ENCODE measurements at places on chromosomes 1 and 21. TPM values are rescaled to one million over a fixed set of nuclear protein-coding genes. Genes with fewer than 3 reads are reported as not detected.

- DNase-seq: no peak
Measured at GRCh38 chr1:32798191-32798590, 19.0 kb downstream of the YARS1 start.

GRCh38 chr1:117653732-117654492, 48.1 kb downstream of the TENT5C start:
- DNase-seq: peak; percentile 59

VASH2 gene
- 3.0 TPM for total RNA-seq

CLCA2 gene
- 1.9 TPM for total RNA-seq

DNA sequence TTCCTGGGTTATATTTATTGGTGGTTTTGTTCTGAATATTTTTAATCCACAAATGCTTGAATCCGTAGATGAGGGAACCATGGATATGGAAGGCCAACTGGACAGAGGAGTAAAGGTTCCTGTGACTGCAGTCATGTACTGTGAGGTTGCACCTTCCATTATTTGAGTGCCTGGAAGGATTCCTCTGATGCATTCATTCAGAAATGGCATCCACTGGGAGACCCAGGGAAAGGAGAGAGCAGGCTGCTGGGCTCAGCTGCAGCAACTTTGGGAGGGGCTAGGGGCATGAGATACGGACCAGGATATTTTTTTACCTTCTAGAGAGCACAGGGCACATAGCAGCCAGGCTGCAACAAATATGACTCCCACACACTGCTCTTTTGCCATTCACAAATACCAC, 19.5 kb downstream of the AK2 start:
- no peak for DNase-seq

DNA sequence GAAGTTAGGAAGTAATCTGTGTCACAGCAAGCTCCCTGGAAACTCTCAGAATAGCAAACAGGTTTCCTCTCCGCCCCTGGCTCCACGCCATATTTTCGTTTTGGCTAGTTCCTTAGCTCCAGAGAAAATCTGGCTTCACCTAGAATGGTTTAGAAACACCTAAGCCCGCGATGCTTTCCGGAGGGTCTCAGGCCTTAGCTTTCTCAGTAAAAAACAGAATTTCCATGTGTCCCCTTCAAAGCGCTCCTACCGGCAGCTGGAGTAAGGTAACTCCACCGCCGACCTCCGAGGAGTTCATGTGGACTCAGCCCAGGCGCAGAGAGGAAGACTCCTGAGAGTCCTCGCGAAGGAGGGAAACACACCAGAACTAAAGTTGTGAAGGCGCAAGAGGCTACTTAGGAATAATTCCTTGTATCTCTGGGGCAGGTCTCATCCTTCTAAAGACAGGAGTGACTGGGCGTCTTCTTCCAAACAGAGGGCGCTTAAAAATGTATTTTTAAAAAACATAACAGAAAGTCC, 406 bp downstream of the KIAA0040 start:
- no peak for DNase-seq

DNA sequence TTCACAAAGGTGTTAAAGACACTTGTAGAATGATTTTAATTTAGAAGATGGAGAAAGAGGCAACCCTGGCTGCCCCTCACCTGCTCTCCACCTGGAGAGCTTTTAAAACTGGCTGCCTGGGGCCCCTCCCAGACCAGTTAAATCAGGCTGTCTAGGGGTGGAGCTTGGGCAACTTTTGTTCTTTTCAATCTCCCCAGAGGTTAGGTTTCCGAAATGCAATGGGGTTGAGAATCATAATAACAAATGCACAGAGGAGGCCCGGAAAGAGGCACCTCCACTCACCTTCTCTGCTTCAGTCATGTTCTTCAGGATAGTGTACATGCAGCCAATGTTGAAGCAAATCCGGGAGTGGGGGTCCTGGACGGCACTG, 400 bp downstream of the NCF2 start:
- DNase-seq: peak; percentile 33

GRCh38 chr1:81340239-81340638, 460.5 kb upstream of the ADGRL2 start:
- no peak for DNase-seq

DNA sequence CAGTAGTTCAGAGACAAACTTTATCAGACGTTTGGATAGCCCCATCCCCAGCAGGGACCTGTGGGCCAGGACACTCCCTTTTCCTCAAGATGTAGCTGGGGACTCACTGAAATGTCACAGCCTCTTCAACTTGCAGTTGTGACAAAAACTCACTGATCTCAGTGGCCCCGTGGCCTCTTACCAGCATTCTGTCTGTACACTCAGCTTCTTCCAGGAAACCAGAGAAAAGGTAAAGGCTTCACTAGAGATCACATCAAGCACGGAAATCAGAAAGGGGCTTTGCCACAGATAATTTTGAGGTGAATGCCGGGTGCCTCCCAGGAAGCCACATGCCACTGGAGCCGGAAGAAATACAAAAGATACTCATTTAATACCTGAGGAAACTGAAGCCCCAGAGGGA, 122.2 kb downstream of the CCDC185 start:
- DNase-seq: no peak

- DNase-seq: no peak
Measured at GRCh38 chr1:114341299-114341698, 169.7 kb downstream of the TRIM33 start.

- no peak for DNase-seq
Measured at GRCh38 chr1:54894271-54894670, 7.3 kb upstream of the DHCR24 start.

GRCh38 chr1:173301507-173301906, 94.4 kb upstream of the TNFSF4 start:
- no peak for DNase-seq

HCN3 gene
- total RNA-seq: 3.3 TPM

AVPR1B gene
- total RNA-seq: not detected

- DNase-seq: no peak
Measured at GRCh38 chr1:92544756-92545165, 58.0 kb upstream of the GFI1 start.

DNA sequence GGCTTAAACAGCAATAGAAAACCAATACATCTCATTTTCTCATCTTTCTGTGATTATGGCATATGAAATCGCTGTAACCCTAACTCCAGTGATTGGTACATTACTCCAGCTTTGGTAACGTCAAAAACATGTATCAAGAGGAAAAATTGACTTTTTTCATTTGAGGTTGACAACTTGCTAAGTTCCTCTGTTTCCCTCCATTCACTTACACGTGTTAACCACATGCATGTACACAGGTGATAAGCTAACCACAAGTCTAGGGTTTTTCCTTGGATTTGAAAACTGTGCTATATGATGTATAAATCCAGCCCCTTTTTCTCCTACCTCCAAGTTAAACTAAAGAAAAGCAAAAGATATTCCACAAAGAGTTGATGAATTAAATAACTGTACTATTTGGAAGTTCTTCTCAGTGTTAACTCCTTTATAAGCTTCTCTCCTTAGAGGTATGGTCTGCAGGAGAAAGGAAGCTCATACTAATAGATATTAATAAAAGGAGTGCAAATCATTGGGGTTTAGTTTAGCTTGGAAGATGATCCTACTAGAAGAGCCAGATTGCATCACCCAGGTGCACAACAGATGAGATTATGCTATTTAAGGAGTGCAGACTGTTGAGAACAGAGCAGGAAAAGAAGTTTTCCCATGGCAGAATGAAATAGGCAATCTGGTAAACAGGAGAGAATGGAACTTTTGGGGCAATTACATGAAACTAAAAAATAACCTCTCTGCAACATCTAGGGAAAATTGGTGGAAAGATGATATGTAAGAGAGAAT, 277.9 kb downstream of the GRIK1 start:
- no peak for DNase-seq

KRTAP11-1 gene
- total RNA-seq: not detected

DNA sequence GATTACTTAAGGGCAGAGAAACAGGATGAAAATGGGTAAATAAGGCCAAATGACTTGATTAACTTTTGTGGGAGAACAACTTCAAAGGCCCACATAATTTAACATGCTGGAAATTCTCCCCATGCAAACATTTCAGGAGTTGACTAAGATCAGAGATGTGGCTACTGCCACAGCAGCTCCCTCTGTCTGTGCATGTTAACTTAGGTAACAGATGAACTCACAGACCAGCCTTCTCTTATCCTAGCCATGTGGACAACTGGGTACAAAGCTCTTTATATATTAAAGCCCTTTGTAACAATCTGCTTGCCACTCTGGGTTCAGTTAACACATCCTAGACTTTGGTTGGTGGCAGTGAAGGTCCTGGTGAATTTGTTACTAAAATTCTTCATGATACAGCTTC, 33.2 kb downstream of the BEND5 start:
- DNase-seq: no peak

DNA sequence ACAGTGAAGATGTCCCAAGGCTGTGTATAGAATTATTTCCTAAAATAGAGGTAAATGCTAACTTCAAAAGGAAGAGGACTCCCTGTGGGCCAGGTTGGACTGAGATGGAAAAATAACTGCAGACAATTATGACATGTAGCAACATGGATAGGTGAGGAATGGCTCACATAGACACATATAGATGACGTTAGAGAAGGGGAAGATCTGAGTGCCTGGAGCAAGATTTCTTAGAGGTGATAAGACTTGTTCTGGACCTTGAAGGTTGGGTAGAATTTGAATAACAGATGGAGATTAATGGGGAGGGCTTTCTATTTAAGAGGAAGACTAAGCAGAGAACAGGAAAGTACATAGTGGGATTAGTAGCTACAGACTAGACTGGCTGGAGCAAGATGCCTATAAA, 76.9 kb downstream of the C1orf21 start:
- no peak for DNase-seq

- no peak for DNase-seq
Measured at GRCh38 chr1:159171254-159171687, at the start of gene CADM3. Gene CADM3, plus strand, starts transcription at chr1:159171615. Its CDS starts 151 bp downstream, at chr1:159171766.

ERG gene
- 37.4 TPM for total RNA-seq

HOOK1 gene
- total RNA-seq: not detected

SPRR2G gene
- total RNA-seq: not detected

DNA sequence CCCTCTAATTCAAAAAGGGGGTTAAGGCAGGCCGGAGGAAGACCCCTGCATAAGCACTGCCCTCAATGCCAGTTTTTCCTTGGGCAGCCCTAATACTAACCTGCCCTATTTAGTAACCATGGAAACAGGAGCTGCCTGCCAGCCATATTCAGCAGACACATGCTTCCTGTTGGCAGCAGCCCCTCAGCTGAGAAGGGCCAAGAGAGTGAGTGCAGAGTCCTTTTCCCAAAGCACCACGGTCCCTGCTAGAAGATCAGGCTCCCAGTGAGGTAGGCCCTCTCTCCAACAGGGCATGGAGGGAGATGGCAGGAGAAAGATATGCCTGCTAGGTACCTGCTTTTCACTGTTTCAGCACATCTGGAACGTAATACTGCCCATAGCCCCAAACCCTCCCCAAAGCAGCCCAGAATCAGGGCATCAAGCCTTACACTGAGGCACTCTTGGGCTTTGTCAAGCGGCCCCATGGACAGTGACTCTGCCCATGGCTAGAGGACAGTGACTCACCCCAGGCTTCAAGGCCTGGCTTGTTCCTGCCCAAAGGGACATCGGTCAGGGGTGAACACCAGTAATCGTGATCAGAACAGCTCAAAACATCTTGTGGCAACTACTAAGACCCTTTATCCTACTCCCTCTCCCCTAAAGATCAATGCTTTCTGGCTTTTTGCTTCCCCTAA, 64.5 kb downstream of the BCAR3 start:
- DNase-seq: no peak

DNA sequence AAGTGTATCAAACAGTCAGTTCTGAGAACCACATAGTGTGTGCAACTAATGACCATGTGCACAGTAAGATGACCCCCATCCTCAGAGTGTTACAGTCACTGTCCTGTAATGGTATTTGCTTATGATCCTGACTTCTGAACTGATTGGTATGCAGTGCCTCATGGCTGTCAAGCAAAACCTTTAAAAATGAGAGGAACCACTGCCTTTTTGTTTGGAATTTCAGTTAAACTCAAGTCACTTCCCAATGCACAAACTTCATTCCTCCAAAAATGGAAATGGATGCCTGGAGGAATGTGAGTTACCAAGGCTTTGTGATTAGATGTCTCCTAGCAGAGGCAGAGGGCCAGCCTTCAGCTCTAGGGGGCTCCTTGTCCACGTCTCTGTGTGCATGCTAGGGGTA, 10.5 kb downstream of the C1orf198 start:
- DNase-seq: no peak

DNA sequence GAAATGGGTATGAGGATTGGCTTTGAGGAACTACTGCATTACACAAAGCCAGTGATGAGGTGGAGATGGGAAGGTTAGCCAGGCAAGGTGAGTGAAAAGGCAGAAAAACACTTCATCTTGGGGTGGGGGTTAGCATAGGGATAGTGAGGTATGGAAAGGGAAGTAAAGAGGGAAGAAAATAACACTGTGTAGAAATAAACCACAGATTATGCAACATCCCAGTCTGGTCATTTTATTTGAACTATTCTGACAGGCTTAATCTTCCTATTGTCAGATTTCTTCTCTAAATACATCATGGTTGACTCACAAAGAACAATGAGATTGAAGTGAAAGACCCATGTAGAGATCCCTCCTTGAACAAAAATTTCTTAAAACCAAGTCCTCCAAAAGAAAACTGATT, 640.2 kb downstream of the PTPRC start:
- DNase-seq: no peak

DNA sequence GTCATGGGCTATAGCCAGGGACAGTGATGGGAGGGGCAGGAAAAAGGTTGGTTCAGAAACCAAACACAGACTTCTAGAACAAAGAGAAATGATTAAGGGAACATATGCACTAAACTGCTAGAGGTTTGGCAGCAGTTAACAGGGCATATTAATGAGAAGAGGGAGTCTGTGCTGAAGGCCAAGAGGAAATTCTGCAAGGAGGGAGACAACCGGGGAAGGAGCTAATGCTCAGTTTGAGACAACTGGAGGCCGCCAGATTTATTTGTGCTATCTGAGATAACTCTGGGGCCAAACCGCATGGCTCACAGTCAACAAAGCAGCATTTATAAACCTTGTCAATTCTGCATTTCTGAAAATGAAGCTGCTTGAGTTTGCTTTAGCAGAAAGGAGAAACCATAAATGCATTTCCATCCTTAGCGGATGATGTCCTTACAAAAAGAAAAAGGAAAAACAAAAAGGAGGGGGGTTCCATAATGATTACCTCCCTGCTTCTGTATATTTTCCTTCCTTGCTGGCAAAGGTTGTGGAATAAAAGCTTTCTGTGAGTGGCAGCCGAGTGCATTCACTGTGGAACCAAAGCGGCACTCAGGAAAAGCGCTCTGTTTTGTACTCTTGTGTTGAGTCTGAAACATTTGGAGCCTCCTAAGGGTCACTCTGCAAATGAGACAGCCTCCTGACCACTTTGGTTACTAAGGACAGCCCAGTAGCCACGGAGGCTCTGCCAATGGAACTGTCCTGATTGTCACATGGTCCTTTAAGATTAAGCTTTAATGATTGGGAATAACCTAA, 70.3 kb downstream of the SIM2 start:
- no peak for DNase-seq

FLG gene
- not detected for total RNA-seq

ADAMTS4 gene
- total RNA-seq: 438 TPM

GRCh38 chr1:227255086-227255732, 63.1 kb downstream of the CDC42BPA start:
- DNase-seq: no peak

GRCh38 chr1:94982398-94982797, 55.5 kb upstream of the CNN3 start:
- DNase-seq: no peak

GRCh38 chr1:25991937-25992688, 5.8 kb downstream of the PAFAH2 start:
- no peak for DNase-seq

GRCh38 chr1:161330346-161330745, 16.2 kb downstream of the SDHC start:
- DNase-seq: no peak

GSTM5 gene
- total RNA-seq: 13.1 TPM
